ENCODE measurements at places on chromosomes 11 and 22.

- DNase-seq: no peak
Measured at GRCh38 chr11:131681920-131682319, 311.5 kb downstream of the NTM start.

- no peak for DNase-seq
Measured at GRCh38 chr11:122115524-122116379, at the start of gene BLID. BLID (minus strand) TSS chr11:122116215; CDS start chr11:122115922, 293 bp downstream.

DNA sequence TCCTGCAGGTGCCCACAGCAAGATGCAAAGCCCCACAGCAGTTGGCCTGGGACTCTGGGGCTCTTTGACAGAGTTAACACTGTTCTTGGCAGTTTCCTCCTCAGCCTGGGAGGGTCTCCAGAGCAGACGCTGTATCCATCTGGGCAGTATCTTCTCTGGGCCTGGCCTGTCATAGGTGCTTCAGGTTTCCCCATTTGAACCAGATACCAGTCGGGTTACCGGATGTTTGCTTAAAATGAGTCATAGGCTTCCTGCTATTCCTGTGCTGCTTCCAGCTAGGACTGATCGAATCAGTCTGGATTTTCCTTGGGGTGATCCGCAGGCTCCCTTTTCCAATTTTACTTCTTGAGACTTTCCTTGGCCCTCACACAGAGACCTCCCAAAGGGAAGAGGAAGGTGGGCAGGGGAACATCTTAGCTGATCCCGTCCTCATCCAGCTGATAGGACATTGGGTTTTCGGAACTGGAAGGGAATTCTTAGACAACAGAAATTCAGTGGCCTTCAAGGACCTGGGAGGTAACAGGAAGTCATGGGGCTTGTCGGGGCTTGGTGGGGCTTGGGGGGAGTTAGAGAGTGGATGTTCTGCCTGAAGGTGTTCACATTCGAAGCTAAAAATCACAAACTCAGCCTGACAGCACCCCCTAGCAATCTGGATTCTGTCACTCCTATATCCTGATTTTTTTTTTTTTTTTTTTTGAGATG is 2.4 kb upstream of the RANGAP1 start:
- no peak for DNase-seq

- no peak for DNase-seq
Measured at GRCh38 chr11:134559602-134559962, 147.5 kb upstream of the B3GAT1 start.

DNA sequence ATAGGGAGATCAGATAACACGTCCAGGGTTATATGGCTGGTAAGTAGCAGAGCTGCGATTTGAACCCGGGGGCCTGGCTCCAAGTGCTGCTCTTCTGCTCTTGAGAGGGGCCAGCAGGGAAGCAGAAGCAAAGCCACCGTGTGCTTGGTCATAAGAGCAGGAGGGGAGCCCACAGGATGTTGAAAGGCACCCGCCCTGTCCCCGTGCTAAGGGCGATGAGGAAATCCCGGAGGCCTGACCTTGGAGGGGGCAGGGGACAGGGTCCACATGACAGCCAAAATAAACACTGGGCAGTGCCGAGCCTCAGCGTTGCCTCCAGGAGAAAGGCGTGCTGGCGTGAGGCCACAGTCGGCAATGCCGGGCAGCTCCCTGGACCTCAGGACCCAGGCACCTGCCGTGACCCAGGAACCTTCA is 28.8 kb downstream of the TOM1 start:
- DNase-seq: no peak

GRCh38 chr22:36739185-36739584 is 35.6 kb upstream of the CACNG2 start:
- no peak for DNase-seq

DNA sequence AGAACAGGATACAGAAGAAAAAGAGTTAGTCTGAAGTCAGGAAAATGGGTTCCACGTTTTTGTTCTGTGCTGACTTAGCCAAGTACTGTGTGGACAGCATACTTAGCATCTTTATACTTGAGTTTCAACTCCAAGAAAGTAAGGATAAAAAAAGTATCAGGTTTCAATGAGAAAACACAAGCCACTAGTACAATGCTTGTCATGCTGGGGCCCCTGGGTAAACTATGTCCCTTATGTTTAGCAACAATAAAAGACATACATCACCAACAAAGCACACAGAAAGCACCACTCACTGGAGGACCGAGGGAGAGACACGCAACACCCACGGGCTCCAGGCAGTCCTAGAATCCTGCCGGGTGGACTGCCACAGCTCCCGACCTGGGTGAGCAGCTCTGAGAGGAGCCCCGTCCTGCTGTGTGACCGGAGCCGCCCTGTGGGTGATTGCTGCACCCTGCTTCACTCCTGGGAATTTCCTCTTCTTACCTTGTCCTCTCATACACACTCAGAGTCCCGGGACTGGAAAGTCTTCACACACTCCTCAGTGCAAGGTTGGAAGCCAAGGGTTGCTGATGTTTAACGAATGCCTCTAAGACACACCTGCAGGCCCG is 890.5 kb downstream of the BRD1 start:
- DNase-seq: no peak

DNA sequence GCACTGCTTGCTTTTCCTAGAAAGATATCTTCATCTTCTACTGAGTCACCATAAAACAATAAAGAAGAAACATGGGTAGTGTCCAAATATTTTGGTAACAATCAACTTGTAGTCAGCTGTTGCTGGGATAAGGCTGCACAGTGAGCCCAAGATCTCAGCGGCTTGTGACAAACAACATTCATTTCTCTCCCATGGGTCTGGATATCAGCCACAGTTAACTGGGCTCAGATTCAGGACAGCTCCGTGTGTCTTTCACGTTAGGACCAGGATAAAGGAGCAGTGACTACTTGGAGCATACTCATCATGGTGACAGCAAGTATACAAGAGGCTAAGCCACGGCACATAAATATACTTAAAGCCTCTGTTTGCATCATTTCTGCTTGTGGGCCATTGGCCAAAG is 27.9 kb upstream of the GRK3 start:
- no peak for DNase-seq

GRCh38 chr11:13249992-13250391 is 27.6 kb upstream of the BMAL1 start:
- DNase-seq: no peak

Data from NCI-H1105 (cell line).